ENCODE measurements at places on chromosomes 5 and 9.

DNA sequence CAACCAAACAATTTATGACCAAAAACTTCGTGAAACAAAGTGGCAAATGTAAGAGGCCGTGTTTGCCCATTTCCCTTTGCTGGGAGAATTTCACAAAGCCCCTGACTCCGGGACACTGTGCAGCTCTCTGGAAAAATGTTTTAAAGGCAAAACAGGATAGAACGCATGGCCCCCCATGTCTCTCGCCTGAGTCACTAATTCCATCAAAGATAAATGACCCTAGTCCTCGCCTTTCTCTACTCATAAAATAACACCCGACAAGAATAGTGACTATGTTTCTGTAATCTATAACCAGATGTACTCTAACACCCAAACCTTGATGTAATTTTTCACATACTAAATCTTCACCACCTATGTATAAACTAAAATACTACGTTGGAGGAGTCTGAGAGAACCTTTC lies 55.7 kb upstream of the SAP30L start:
- DNase-seq, result no peak

GRCh38 chr9:127926906-127927200 lies 3.7 kb downstream of the PIP5KL1 start:
- no peak for DNase-seq

- no peak for DNase-seq
Measured at GRCh38 chr9:13141629-13142028, 137.9 kb downstream of the MPDZ start.

GRCh38 chr9:88574953-88575352 lies 40.0 kb downstream of the NXNL2 start:
- no peak for DNase-seq

DNA sequence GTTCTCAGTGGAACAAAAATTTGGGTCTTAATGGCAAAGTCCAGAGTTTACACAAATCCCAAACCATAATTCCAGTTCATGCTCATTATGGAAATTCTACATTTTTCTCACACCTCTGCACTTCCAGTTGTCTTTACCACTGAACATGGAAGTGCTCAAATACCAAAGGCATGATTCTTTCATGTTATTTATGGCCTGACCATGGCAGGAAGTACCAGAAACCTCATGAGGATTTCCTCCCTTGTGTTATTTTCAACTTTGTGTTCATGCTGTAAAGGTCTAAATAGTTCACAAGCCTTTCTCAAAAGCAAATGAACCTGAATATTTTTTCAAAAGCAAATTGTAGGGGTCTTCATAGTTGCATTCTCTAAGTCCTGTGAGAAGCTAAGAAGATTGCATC lies 82.0 kb upstream of the ITGA1 start:
- no peak for DNase-seq

- DNase-seq, result no peak
Measured at GRCh38 chr5:95936812-95937397, 24.7 kb downstream of the ELL2 start.

DNA sequence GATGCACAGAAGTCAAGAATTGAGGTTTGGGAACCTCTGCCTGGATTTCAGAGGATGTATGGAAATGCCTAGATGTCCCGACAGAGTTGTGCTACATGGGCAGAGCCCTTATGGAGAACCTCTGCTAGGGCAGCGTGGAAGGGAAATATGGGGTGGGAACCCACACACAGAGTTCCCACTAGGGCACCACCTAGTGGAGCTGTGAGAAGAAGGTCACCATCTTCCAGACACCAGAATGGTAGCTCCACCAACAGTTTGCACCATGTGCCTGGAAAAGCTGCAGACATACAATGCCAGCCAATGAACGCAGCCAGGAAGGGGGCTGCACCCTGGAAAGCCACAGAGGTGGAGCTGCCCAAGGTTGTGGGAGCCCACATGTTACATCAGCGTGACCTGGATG lies 104.5 kb downstream of the STK32A start:
- DNase-seq, result no peak
